ENCODE measurements at places on chromosomes 12 and 14.

DNA sequence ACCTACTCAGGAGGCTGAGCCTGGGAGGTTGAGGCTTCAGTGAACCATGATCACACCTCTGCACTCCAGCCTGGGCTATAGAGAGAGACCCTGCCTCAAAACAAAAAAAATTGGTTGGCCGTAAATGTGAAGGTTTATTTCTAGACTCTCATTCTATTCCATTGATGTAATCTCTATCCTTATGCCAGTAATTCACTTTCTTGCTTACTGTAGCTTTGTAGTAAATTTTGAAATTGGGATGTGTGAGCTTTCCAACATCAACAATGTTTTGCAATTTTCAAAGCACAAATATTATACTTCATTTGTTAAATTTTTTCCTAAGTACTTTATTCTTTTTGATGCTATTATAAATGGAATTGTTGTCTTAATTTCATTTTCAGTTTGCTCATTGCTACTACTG, 24.6 kb downstream of the LIN52 start:
- DNase-seq = no peak

- no peak for DNase-seq
Measured at GRCh38 chr12:105100998-105101397, 6.5 kb upstream of the WASHC4 start.

GRCh38 chr14:20219033-20219432, 4.5 kb upstream of the OR11H6 start:
- DNase-seq = no peak

GRCh38 chr12:48998497-48999353, 450 bp downstream of the DDN start:
- no peak for DNase-seq

GRCh38 chr12:27279826-27280225, 35.7 kb downstream of the STK38L start:
- no peak for DNase-seq

GRCh38 chr14:78355109-78355508, 184.9 kb downstream of the NRXN3 start:
- no peak for DNase-seq

- peak; percentile 83 for DNase-seq
Measured at GRCh38 chr12:111753144-111753881, 13.4 kb upstream of the ALDH2 start.

GRCh38 chr12:3533703-3534386, 42.8 kb downstream of the PRMT8 start:
- no peak for DNase-seq

- peak; percentile 56 for DNase-seq
Measured at GRCh38 chr12:4849115-4849541, 60.6 kb upstream of the KCNA1 start.

GRCh38 chr14:69249603-69250002, 10.4 kb upstream of the GALNT16 start:
- no peak for DNase-seq

DNA sequence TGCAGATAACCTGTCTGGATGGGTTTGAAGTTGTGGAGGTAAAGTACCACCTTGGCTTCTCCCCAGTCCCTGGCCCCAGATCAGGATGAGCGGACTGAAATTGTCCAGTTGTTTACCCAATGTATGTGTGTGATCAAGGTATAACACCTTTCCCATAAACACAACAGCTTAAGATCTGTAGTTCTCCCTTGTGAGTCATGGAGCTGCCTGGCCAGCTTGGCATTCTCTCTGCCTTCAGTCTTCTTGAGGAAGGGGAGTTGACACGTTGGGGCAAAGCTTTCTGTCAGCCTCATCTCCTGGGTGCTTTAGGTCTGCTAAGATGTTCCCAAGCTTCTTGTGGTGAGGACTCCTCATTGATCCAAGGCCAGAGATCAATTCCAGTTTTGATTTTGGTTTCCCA, 6.1 kb downstream of the C1S start:
- no peak for DNase-seq

GRCh38 chr14:71361336-71361735, 454.1 kb downstream of the PCNX1 start:
- no peak for DNase-seq

GRCh38 chr12:89041078-89041477, 311.2 kb downstream of the DUSP6 start:
- no peak for DNase-seq

DNA sequence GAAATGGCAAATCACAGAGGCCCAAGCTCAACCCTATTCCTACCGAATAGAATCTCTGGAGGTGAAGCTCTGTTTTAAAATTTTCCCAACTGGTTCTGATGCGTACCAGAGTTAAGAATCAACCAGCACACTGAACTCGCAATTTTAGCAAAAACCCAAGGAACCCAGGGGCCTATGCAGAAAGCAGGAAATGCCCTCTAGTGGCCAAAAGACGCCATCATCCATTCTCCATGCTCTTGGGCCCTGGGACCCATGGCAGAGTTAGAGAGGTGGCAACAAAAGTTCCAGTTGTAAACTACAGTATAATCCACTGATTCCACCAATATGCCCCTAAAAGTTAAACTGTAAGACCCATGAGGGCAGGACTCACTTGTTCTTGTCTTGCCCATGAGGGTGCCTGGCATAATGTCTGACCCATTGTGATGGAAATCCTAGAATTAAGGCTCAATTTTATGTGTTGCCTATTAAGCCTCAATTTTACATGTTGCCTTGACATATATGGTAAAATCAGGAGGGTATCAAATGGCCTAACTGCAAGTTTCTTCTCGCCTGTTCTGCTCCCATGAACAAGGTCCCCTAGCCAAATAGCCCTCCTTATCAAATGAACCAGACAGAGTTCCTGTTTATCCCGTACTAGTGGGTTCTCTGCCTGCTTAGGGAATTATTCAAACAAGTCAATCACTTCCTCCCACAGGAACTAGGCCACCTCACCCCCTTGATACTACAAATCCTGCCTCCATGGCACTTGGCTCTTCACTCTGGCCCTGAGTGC, 137.5 kb upstream of the CPM start:
- DNase-seq = peak; percentile 84

DNA sequence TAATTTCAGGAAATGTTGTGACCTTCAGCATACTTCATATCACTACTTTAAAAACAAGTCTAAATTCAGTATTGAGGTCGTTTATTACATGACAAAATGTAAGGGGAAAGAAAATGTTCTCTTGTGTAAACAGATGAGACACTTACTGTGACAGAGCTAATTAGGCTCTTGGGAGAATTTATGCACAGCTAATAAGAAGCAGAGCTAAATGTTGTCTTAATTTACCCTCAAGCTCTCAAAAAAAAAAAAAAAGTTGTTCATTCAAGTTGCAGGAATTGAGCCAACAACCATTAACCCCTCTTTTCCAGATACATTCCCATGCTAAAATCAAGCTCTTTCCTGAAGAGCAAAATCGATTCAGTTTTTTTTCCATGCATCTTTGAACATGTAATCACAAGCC, 1419.4 kb downstream of the FSCB start:
- DNase-seq = no peak

All from Ammon's horn (tissue), 1 donor.